Muscle of arm (tissue), 14 donors: ENCODE measurements at places on chromosomes 6 and 20.

DNA sequence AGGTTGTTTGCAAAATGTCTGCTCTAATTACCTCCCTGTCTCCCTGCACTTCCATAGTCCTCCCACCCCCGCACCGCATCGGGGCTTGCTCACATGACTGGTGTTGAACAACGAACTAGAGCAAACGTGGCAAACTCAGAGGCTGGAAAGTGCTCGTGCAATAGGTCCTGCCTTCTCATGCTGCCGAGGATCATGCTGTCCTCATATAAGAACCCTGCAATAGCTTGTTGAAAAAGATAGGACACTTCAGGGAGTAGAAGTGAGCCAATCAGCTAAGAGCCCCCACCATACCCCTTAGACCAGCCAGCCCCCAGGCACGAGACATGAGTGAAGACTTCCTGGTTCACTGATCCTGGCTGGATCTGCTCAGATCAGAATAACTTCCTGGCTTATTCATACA is 219.2 kb downstream of the C6orf118 start:
- no peak for DNase-seq

DNA sequence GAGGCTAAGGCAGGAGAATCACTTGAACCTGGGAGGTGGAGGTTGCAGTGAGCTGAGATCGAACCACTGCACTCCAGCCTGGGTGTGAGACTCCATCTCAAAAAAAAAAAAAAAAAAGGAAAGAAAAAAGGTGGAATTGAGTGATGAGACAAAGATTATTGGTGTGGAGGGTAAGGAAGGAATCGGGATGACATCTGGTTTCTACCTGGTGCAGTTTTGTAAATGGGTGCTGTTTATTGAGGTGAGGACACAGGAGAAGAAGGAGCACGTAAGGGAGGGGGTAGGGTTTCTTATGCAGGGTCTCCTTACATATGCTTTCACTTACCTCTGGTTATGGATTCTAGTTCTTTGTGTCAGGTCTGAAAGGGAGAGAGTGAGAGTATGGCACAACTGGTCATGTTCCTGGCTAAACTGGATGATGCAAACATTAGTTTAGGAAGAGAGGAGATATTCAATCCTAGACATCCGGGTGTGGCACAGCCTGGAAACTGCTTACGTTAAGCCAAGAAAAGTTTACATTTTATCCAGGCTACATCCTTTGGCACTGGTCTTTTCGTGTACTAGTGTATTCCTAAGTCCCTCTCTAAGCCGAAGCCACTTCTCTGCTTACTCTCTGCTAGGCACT is 5.4 kb downstream of the RALY start:
- DNase-seq = no peak

- DNase-seq = no peak
These were observed 24.7 kb downstream of the WDR27 start for GRCh38 chr6:169677096-169677495.

DNA sequence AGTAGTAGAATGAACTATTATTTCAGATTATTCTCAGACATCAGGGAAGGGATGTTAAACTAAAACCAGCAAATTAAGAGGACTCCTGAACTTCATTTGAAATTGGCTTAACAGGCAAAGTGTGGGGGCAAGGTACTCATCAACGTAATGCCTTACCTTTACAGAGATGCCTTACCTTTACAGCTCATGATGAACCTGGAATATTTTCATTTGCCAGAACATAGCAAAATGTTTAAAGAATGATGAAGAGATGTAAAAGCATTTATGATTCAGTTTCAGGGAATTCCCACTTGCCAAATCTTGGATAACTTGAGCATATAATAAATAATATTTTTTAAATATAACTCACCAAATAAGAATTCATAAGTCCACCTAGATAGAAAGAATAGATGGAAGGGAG is 207.5 kb downstream of the TINAG start:
- no peak for DNase-seq

DNA sequence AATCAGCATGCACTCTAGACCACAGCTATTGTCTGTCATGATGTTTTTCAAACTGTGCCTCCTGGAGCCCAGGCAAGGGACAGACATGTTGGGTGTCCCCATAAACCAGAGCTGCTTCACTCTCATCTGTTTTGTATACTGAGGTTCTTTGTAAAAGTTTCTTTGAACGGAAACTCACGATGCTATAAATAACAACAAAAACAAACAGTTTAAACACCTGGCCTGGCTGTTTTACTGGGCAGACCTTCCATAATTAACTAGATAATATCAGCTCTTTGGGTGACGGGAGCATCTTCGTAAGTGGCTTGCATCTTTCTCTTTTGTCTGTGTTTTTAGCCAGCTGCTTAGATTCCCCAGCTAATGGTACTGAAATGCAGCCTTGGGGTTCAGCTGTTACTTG is 190.3 kb downstream of the ZDHHC14 start:
- DNase-seq = no peak

DNA sequence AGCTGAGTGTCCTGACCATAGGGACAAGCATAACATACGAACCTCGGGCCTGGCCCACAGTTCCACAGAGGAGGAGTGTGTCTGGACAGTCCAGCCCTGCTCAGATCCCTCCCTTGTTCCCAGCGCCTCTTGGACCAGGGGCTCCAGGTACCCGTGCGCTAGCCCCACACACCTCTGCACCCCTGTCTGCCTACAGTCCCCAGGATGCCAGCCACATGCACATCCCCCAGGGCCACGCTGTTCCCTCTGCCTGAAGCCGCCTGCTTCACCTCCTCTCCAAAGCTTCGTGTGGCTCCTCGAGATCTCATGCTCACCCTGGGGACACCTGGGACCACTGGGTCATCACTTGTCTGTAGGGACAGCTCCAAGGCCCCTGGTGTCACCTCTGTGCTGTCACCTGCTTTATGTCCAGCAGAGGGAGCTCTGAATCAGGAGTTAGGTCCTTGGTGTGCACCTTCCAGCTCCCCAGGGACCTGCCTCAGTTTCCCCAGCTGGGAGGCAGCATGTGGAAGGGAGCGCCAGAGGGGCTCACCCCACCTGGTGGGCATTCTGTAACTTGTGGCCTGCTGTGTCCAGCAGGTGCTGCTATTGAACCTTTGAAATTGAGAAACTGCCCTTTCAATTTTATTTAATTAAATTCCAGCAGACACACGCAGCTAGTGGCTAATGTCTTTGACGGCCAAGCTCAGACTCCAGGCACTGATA is 7.3 kb upstream of the YTHDF1 start:
- peak; percentile 25 for DNase-seq

GRCh38 chr6:119484598-119484997 is 135.0 kb upstream of the MAN1A1 start:
- no peak for DNase-seq

DNA sequence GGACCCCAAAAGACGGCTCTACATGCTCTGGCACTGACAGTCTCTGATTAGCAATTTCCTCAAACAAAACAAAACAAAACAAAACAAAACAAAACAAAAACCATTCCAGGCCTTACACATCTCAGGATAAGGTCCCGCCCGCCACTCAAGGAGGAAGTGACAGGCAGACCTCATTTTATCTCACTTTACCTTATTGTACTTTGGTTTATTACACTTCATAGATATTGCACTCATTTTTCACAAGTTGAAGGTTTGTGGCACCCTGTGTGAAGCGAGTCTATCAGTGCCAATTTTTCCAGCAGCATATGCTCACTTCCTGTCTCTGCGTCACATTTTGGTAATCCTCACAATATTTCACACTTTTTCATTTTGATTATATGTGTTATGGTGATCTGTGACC is 15.2 kb downstream of the ZBP1 start:
- DNase-seq = no peak

- DNase-seq = no peak
These were observed 192.2 kb downstream of the TBC1D32 start for GRCh38 chr6:121142093-121142492.

- no peak for DNase-seq
These were observed 5.0 kb upstream of the TRAF3IP2 start for GRCh38 chr6:111610548-111611172.

- no peak for DNase-seq
These were observed 175.0 kb downstream of the GMPR start for GRCh38 chr6:16413399-16413798.

DNA sequence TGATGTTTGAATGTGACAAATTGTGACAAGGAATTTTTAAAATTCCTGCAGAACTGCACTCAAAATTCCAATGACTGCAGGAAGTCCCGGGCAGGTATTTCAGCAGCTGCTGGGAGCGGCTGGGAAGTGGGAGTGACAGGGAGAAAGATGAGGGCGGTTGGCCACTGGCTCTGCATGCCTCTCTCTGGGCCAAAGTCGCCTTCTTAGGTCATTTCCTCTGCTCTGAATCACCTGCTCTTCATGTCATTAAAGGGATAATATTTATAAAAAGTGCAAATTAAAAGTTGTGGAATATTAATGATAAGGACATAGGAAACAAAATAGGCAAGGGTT is 43.9 kb downstream of the RAMACL start:
- DNase-seq = no peak

- no peak for DNase-seq
These were observed 1.2 kb upstream of the ADGRF1 start for GRCh38 chr6:47043286-47043685.
